ENCODE measurements at places on chromosomes 16 and 17.

DNA sequence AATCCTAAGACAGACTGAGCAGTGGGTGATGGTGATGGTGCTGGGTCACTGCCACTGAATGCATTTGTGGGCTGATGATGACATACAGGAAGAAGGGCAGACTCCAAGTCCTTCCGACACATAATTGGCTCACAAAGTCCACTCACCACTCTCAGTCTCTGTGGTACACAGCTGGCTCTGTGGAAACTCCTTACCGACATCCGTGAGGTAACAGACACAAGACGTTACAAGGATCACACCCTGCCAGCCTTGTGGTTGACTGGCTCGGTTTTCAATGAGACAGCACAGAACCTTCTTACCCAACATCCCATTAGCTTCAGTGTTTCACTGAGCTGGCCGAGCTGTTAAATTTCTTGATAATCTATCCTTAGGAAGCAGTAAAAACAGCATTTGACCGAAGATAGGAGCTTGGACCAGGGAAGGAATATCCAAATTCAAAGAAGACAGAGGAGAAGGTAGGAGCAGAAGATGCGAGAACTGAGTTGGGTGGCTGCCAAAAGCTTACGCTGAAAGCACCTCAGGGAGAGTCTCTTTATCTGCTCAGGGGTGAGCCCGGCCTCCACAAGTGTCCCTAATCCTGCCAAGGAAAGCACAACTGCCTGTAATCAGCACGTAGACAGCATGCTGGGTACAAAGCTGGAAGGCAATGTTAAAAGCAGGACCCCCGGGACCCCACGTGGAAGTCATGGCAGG lies 5.5 kb upstream of the MXRA7 start:
- peak; percentile 100 for DNase-seq

DNA sequence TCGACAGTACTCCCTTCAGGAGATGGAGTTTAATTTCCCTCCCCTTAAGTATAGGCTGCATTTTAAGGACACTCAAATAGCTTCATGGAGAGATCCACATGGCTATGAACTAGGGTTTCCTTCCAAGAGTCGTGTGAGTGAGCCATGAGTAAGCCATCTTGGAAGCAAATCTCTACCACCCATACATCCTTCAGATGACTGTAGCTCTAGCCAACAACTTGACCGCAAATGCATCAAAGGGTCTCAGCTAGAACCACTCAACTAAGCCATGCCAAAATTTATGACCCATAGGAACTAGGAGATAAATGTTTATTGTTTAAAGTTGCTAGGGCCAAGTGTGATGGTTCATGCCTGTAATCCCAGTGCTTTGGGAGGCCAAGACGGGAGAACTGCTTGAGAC lies 43.4 kb downstream of the METTL16 start:
- no peak for DNase-seq

- DNase-seq, result no peak
Observed at GRCh38 chr17:83034525-83034924, 44.9 kb upstream of the METRNL start.

DNA sequence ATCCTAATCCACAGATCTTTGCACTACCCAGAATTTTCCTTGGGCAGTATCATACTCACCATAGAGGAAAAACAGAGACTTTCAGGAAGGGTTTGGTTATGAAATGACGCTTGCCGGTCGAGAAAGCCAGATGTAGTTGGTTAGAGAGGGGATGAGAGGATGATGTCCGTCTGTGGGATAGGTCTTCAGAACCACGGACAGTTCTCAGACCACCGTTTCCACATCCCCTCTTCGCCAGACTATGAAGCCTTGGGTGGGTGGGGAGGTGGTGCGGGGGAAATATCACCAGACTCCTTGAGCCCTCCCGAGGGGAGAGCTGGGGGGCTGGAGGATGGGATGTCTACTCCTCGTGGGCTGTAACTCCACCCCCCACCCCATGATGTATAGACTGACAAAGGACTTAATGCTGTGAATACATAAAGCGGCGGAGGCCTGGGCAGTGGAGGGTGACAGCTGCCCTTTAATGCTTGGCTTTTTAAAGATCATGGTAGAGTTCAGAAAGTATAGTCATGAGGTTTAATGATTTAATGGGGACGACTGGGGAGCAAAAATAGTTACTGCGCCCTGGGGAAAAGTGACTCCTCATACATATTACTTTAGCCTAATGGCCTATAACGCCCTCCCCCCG lies 96.6 kb downstream of the MRM1 start:
- no peak for DNase-seq

- peak; percentile 27 for DNase-seq
Observed at GRCh38 chr17:81651692-81652091, 4.7 kb downstream of the PDE6G start.

GRCh38 chr17:62617894-62618472 lies 9.5 kb upstream of the MRC2 start:
- DNase-seq, result no peak

DNA sequence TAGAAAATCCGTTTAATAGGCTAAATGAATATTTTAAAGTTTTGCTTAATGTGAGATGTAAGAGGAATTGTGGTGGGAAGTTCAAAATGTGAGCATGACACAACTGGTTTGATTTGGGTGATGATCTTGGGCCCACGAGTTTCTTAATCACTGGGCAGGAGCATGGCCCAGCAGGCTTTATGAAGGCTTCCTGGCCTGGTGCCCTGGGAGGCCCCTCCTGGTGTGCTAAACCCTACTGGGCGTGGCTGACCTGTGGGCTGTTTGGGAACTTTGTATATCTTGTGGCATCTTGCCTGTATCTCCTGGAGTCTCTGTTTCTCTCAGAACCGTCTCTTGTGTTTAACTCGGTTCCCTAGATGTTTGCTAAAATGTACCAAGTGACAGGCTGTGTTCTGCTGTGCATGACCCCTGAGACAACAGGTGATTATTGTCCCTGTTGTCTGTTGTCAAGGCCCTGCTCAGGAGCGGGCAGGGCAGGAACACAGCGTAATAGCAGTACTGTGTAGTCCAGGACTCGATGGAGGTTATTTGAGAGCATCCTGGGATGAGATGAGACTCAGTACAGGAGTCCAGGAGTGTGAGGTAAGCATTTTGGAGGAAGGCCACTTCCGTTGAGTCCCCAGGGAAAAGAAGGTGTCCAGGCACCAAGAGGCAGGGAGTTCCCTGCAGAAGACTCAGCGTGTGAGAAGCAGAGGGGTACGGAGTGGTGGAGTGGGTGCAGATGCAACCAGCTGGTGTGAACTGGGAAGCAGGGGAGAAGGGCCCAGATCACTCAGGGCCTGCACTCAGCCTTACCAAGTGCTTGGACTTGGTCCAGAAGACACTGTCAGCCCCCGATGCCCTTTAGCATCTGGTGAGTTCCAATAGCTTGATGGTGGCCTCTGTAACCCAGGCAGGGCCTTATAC lies 48.5 kb downstream of the B9D1 start:
- no peak for DNase-seq

- DNase-seq, result no peak
Observed at GRCh38 chr16:67868290-67868689, 4.6 kb upstream of the EDC4 start.

DNA sequence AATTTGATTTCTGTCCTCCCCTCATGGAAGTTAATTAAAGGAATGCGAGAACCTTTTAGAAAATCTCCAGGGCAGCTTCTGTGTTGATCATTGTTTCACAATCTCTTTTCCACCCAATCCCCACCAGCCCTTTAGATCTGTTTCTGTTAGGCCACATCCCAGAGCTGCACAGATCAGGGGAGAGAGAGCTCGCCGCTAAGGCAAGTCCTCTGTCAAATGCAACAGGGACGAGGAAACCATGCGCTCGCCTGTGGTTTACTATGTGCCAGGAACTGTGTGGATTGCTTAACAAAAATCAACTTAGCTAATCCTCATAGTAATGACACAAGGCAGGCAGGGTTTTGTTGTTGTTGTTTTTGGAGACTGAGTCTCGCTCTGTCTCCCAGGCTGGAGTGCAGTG lies 115.4 kb downstream of the SALL1 start:
- DNase-seq, result no peak

DNA sequence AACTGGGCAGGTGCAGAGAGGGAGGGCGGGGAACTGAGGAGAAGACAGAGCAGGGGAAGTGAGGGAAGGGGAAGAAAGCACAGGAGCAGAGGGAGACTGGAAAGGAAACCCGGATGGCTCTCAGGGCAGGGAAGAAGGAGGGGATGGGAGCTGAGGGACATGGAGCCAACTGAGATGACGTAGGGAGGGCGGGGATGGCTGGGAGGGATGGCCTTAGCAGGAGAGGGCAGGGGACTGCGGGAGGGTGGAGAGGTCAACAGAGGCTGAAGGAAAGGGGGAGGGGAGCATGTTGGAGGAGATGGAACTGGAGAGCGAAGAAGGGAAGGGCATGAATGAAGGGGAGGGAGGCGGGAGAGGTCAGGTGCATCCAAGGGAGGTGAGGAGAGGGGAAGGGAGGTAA lies 81.9 kb downstream of the KCNJ12 start:
- DNase-seq, result no peak

GRCh38 chr16:65608455-65608854 lies 486.6 kb upstream of the CDH11 start:
- no peak for DNase-seq

- DNase-seq, result no peak
Observed at GRCh38 chr16:15961060-15961511, 11.7 kb downstream of the ABCC1 start.

DNA sequence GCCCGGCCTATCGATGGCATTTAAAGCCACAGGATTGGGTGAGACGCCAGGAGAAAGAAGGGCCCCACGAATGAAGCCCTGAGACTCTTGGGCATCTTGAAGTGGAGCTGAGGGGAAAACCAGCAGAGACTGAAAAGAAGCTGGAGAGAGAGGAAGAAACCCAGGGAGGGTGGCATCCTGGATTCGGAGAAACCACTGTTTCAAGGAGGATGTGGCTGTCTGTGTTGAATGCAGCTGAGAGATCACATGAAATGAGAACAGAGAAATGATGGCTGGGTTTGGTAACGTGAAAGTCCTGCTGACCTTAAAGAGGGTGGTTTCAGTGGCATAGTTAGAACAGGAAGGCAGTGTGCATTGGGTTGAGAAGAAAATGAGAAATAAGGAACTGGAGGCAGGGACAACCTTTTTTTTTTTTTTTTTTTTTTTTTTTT lies 3.8 kb downstream of the TNFSF12 start:
- no peak for DNase-seq

- no peak for DNase-seq
Observed at GRCh38 chr17:8563024-8563776, 67.3 kb downstream of the MYH10 start.

GRCh38 chr17:67862614-67863217 lies 37.4 kb downstream of the BPTF start:
- DNase-seq, result no peak

DNA sequence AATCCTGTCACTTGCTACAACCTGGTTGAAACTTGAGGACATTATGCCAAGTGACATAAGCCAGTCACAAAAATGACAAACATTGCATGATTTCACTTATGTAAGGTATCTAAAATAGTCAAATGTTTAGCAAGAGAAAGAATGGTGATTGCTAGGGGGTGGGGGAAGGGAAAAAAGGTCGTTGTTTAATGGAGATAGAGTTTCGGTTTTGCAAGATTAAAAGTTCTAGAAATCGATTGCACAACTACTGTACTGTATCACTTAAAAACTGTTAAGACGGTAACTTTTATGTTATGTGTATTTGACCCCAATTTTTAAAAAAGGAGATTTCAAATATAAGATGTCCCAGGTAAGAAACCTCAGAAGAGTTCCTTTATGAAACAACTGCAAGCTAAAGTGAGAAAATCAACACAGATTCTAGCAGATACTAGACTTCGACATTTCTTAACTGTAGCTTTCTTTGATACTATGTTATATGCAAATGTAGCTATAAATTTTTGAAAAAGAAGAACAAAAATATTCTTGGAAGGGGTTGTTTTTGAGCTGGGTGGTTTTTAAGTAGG lies 5.9 kb downstream of the MEOX1 start:
- DNase-seq, result no peak

Data from non-pigmented ciliary epithelial cell (primary cell).